Activated CD4-positive, alpha-beta T cell treated with anti-CD3 and anti-CD28 coated beads for 48 hours (primary cell): ENCODE measurements at places on chromosomes 7 and 10.

DNA sequence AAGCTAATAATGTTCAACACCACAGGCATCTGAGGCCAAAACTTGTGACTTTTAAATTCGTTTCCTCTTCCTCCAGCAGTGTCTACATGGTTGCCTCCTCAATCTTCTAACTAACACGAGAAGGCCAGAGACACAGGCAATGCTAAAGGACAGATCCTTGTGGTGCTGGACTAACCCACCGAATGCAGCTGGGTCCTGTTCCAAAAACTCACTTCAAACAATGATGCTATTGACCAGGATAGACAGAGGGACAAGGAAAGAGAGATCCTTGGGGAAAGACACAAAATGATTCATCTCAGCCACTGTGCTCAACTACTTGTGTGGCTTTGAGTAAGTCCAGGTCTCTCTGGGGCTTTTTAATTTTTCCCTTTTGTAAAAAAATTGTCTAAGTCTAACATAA is 107.6 kb downstream of the KCNMA1 start:
- DNase-seq = no peak

DNA sequence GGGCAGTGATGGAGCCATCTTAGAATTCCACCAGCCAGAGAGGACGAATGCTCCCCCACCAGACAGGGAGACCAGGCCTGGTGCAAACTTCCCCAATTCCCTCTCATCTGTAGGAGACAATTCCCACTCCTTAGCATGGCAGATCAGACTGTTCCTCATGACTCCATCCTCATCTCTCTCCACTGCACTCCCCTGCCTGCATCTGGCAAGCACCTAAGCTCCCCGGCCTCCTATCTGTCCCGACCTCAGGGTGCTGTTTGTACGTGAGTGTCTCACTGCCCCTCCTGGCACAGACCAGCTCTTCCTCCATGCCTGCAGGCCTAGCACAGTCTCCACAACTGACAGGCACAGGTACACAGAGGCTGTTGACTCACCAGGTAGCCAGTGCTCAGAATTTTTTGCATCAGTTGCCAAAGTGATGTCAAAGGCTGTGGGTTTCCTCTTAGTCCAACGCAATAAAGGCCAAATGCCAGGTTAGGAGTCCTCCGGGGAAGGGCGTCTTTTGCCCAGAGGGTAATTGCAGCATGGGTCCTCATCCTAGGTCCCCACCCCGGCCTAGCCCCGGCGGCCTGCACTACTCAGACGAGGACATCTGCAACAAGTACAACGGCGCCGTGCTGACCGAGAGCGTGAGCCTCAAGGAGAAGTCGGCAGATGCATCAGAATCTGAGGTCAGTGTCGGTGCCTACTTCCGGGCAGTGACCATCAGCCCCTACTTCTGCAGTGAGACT is 436.8 kb upstream of the FOXK1 start:
- DNase-seq = no peak

- peak; percentile 18 for DNase-seq
Measured at GRCh38 chr10:115092555-115093285, 445 bp upstream of the ATRNL1 start.

- DNase-seq = no peak
Measured at GRCh38 chr10:88901984-88902789, 22.1 kb downstream of the STAMBPL1 start.

- DNase-seq = peak; percentile 85
Measured at GRCh38 chr10:72340510-72341261, 14.0 kb downstream of the DNAJB12 start.

- no peak for DNase-seq
Measured at GRCh38 chr10:5165738-5166137, 19.2 kb downstream of the AKR1C8 start.

DNA sequence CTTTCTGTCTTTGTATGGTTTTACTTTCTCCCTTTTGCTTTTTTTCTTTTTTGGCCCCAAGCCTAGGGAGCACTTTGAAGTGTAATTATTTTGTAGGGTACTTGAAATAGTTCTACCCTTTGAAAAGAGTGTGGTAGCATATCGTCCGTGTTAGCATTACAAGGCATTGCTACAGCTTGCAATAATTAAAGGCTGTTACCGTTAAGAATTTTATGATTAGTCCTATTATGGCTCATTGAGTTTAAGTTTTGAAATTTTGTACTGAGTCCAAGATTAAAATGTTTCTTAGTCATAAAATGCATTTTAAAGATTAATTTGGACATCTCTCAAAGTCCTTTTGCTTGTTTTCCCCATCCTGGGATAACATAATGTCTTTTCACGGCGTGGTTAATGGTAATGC is 490.0 kb upstream of the LRRN3 start:
- no peak for DNase-seq

GRCh38 chr7:130865408-130866236 is 131.6 kb upstream of the KLF14 start:
- no peak for DNase-seq

GRCh38 chr7:32506266-32507054 is 11.2 kb downstream of the AVL9 start:
- DNase-seq = peak; percentile 48

- no peak for DNase-seq
Measured at GRCh38 chr10:100776671-100777070, 31.3 kb downstream of the PAX2 start.

DNA sequence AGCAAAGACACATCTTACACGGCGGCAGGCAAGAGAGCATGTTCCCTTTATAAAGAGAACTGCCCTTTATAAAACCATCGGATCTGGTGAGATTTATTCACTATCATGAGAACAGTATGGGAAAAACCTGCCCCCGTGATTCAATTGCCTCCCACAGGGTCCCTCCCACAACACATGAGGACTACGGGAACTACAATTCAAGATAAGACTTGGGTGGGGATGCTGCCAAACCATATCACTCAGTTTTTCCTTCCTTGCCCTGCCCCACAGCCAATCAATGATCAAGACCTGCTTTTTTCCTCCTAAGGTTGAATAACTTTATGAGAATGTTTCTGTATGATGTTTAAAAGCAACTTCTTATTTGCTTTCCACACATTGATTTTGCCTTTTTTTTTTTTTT is 3.1 kb upstream of the PTPRE start:
- DNase-seq = no peak

DNA sequence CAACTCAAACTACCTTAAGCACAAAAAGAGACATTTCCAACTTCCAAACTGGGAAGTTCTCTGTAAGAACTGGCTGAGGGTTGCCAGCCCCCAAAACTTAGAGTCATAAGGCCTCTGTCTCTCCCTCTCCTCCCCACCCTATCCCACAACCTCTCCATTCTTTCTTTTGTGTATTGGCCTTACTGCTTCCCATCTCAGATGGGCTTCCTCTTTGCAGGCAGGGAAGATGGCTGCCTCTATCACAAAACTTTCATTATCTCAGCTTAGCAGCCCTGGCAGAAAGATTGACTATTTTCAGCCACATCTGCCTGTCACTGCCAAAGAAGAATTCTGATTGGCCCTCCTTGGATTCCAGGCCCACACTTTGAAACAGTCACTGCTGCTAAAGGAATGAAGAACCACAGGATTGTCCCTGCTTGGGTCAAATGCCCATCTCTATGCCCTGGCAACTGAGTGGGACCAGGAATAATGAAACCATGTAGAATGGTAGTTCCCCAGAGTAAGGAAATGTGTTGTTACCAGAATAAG is 58.0 kb upstream of the PRKAR2B start:
- DNase-seq = no peak

GRCh38 chr10:32982911-32983909 is 25.2 kb upstream of the ITGB1 start:
- peak; percentile 25 for DNase-seq

DNA sequence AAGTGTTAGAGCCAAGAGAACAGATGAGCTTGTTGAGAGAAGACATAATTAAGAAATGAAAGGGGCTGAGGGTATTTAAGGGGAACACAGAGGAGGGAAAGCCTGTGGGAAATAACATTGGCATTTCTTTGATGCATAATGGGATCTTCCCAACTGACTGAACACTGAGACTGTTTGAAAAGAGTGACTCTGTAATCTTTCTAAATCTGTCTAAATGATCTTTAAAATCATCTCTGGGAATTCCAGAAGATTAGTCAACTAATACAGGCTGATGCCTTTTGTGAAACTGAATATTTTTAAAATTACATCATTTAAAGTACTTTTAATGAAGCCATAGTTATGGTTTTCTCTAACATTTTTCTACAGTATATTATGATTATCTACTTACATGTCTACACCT is 17.4 kb upstream of the SLC35G1 start:
- no peak for DNase-seq

- no peak for DNase-seq
Measured at GRCh38 chr10:129681856-129682255, 214.8 kb downstream of the MGMT start.

DNA sequence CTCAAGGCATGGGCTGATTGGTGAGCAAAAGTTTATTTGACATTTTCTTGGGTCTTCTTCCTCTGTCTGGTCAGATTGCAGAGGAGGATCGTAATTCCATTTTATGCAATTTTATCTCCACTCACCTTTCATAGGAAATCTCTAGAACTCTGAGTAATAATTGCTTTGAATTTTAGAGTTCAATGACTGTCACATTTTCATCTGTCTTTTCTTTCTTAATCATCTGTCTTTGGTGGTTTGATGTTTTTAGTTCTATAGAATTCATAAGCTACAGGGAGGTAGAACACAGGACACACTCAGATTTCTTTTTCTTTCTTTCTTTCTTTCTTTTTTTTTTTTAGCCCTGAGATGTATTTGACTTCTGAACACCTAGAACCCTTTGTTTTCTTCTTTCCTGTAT is 11.6 kb downstream of the GATA3 start:
- DNase-seq = no peak

DNA sequence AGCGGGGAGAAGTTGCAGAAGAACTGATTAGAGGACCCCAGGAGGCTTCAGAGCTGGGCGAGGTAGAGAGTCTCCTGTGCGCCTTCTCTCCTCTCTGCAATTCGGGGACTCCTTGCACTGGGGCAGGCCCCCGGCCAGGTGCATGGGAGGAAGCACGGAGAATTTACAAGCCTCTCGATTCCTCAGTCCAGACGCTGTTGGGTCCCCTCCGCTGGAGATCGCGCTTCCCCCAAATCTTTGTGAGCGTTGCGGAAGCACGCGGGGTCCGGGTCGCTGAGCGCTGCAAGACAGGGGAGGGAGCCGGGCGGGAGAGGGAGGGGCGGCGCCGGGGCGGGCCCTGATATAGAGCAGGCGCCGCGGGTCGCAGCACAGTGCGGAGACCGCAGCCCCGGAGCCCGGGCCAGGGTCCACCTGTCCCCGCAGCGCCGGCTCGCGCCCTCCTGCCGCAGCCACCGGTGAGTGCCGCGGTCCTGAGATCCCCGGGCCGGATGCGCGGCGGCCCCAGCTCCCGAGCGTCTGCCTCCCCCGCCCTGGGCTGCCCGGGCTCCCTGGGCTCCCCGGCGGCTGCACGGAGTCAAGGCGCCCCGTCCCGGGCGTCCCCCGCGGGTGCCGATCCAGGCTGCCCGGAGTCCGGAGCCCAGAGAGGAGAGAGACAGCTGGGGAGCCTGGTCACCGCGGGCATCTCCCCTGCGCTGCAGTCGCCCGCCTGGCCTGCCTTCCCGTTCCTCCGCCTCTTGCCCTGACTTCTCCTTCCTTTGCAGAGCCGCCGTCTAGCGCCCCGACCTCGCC is at the start of gene PLAU:
PLAU (plus strand) TSS at position 369 of the 789 bp plus-strand sequence. CDS start 424 bp downstream, outside the sequence.
- DNase-seq = peak; percentile 51

DNA sequence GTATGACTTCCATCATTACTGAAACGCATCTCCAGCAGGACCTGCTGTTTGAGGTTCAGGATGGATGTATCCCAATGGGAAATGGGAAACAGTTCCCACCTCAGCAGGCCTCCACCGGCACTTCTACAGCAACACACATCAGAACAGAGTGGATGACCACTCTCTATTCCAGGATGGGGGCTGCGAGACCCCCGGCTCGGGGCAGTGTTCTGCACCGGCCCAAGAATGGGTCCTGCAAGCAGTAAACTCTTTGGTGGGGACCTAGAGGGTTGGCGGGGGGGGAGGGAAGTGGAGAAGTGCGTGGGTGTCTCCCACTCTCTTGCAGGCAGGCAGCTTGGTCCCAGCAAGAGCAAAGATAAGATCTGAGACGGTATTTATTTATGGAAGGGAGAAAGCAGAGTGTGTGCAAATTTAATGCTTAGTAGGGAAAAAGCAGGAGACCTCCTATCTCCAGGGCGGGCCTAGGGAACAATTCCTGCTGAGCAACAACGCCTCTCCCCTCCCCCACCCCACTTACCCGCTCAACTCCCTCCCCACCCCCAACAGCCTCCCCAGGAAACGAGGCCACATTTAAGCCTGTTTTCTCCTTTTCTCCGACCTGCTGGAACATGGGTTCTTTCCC is 4.0 kb downstream of the SFMBT2 start:
- no peak for DNase-seq

- DNase-seq = no peak
Measured at GRCh38 chr7:26853788-26854393, 10.5 kb downstream of the SKAP2 start.

DNA sequence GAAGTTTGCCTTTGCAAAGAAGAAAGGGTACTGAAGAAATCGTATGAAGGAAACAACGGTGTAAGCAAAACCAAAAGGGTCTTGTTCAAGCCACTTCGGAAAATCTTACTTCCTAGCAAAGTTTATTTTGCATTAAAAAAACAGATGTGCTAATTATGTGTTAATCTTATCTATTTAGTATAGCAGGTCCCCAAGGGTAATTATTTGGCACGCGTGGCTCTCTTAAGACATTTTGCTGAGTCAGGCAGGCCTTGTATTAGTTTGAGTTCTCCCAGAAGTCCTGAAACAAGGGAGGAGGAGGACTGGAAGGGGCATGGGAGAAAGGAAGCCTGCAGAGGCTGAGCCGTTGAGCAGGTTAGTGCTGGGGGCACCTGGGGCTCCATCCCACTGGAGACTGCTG is 44.9 kb downstream of the TMEM178B start:
- DNase-seq = no peak

GRCh38 chr10:94101894-94102293 is 108.2 kb downstream of the PLCE1 start:
- DNase-seq = no peak

GRCh38 chr7:12643644-12644043 is 43.8 kb upstream of the ARL4A start:
- no peak for DNase-seq

- peak; percentile 4 for DNase-seq
Measured at GRCh38 chr7:154231732-154232131, 179.5 kb downstream of the DPP6 start.

DNA sequence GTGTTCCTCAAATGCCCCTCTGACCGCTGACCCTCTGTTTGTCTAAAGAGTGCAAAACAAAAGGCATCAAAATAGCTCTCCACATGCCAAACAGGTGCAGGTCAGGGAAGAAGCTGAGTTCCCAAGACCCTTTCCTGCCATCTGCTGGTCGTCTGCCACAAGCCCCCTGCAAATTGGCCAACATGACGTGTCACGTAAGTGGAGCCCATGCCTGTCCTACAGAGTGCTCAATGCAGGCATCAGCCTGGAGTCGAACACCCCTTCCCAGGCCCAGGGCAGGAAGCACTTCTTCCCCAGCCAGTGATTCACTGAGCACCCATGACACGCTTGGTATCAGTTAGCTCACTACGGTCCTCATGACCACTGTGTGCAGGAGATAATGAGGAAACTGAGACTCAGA is 14.1 kb downstream of the TMEM72 start:
- DNase-seq = peak; percentile 8
